ENCODE measurements at places on chromosomes 3 and 15. TPM values are rescaled to one million over a fixed set of nuclear protein-coding genes. Genes with fewer than 3 reads are reported as not detected.

DNA sequence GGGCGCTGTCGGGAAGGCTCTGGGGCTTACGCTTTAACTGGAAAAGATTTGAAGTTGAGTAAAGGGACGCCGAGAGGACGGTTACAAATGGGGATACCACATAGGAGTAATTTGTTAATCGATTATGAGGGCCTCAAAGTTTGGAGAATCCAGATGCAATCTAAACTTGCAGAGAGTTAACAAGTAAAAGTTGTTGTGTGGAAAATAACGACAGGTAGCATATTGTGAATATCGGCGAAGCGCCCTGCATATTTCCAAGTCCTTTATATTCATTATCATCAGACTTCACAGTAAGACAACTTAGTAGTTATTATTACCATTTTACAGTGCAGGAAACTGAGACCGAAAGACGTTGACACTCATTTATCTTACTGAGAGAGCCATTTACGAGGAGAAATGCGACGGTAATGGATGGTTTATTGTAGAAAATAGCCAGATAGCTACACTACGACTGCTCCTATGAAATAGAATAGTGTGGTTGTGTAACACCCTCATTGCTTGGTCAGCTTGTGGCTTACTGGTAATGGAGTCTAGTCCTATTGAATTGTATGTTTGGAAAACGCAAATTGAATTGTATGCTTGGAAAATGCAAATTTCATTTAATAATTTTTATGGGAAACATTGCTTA is 700 bp downstream of the MKRN2 start:
- no peaks in the 10 kb centered on the region for H3K36me3 ChIP-seq
- no peak for DNase-seq
- peak overlapping the region; percentile 73 for H3K4me3 ChIP-seq
- peaks cover 9% of the 10 kb centered on the region for H3K27me3 ChIP-seq
- H3K27ac ChIP-seq: peak overlapping the region; percentile 93
- H3K4me1 ChIP-seq: peaks cover 34% of the 10 kb centered on the region

GRCh38 chr15:48059791-48060190 is 61.0 kb upstream of the SLC24A5 start:
- H3K36me3 ChIP-seq: no peaks in the 10 kb centered on the region
- H3K4me3 ChIP-seq: no peak overlapping the region

DNA sequence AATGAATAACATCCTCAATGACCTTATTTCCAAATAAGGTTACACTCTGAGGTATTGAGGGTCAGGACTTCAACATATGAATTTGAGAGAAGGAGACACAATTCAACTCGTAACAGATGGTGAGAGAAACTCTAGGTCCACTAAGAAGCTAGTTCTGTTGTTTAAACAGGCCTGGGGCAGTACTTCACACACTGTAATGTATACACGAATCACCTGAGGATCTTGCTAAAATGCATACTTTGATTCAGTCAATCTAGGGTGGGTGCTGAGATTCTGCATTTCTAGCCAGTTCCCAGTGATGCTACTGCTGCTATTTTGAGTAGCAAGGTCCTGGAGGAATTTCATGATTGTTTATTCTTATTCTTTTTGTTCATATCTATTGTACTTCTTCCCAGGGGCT is 186.8 kb downstream of the SATB1 start:
- no peaks in the 10 kb centered on the region for H3K4me1 ChIP-seq
- DNase-seq: no peak
- no peaks in the 10 kb centered on the region for H3K36me3 ChIP-seq
- no peak overlapping the region for H3K4me3 ChIP-seq

GRCh38 chr3:190522621-190523222 is 8.8 kb downstream of the IL1RAP start:
- H3K27me3 ChIP-seq: no peaks in the 10 kb centered on the region
- H3K27ac ChIP-seq: no peak overlapping the region
- no peaks in the 10 kb centered on the region for H3K4me1 ChIP-seq
- DNase-seq: no peak

ANKRD63 gene
- total RNA-seq: not detected

DNA sequence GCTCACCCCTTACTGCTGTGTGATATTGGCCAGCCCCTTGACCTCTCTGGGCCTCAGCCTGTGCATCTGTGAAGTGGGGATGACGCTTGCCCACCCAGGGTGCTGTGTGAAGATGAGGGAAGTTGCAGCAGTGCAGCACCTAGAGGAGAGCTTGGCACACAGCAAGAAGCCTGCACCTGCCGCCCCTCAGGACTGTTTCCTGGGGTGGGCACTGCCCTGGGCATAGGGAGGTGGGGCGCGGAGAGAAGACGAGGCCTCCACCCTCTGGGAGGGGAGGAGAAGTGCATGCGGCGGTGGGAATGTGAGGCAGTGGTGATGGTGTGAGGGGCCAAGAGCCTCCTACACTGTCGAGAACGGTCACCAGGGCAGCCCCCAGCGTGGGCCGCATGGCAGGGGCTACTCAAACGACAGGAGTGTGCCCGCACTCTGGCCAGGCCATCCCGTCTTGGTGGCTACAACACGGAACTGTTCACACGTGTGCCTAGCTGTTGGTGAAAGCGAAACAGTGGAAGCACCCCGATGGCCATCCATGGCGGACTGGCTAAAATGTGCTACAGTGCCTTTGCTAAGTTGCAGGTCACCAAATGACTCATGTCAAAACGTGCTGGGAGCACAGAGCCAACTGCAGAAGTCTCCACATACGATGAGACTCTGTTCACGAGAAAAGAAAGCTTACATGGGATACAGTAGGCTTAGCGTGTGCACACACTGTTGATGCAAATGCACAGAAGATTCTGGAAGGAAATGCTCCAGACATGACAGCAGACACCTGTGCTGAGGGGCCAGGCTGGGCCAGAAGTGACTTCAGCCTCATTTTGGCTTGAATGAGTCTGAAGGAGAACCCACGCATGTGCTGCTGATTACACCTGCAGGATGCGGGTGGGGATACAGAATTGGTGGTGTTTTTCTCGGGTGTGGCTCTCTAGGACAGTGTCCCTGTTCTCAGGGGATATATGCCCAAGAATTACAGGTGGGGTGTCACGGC is 40.4 kb upstream of the IQSEC1 start:
- peak; percentile 54 for DNase-seq
- no peak overlapping the region for H3K4me3 ChIP-seq
- H3K36me3 ChIP-seq: no peaks in the 10 kb centered on the region

DNA sequence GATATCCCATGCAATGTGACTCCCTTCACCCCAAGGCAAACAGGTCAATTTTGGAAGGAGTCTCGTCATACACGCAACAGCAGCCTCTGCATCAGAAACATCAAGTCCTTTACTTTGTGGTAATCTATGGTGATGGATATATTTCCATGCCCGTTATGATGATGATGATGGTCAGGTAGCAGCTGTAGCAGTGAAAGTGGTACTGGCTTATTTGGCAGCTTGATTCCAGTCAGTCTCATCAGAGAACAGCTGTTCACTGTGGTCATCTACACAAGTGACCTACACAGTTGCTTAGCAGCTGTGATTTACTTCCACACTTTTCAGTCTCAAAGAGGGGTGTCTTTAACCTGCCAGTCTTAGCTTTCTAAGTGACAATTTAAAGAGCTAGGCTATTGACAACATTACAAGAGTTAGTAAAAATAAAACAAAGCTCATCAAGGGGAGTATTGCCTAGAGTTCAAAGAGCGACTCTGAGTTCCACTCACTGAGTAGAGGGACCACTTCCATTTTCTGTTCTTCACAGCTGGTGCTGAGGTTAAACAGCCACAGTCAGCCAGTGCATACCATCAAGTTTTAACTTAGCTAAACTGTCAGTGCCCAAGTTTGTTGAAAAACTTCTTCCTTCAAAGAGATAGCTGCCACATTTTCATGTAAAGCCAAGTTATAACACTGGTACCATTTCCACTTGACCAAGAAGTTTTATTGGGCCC is 587.4 kb upstream of the KCNMB2 start:
- DNase-seq: no peak
- no peaks in the 10 kb centered on the region for H3K36me3 ChIP-seq
- H3K4me1 ChIP-seq: peaks cover 9% of the 10 kb centered on the region
- H3K27ac ChIP-seq: no peak overlapping the region

GRCh38 chr15:85475711-85476110 is 95.3 kb downstream of the AKAP13 start:
- H3K27me3 ChIP-seq: no peaks in the 10 kb centered on the region
- no peak overlapping the region for H3K4me3 ChIP-seq
- no peaks in the 10 kb centered on the region for H3K36me3 ChIP-seq

SPESP1 gene
- total RNA-seq: 1.2 TPM

GRCh38 chr15:25408428-25408827 is 30.4 kb downstream of the UBE3A start:
- no peaks in the 10 kb centered on the region for H3K27me3 ChIP-seq
- H3K36me3 ChIP-seq: peaks cover 4% of the 10 kb centered on the region
- no peak overlapping the region for H3K4me3 ChIP-seq
- no peak overlapping the region for H3K27ac ChIP-seq
- H3K4me1 ChIP-seq: peaks cover 17% of the 10 kb centered on the region

AMIGO3 gene
- total RNA-seq: 0.26 TPM

- H3K27ac ChIP-seq: no peak overlapping the region
- no peaks in the 10 kb centered on the region for H3K27me3 ChIP-seq
- H3K4me1 ChIP-seq: no peaks in the 10 kb centered on the region
- no peak overlapping the region for H3K4me3 ChIP-seq
Measured at GRCh38 chr3:165211721-165212120, 15.5 kb upstream of the SLITRK3 start.

NANOGP8 gene
- not detected for total RNA-seq

RHOV gene
- not detected for total RNA-seq
